Glutamatergic neuron (in vitro differentiated cells): ENCODE measurements at places on chromosomes 16 and 17. TPM values are rescaled to one million over a fixed set of nuclear protein-coding genes. Genes with fewer than 3 reads are reported as not detected.

TMEM114 gene
- total RNA-seq: not detected

ZNF287 gene
- 17.4 TPM for total RNA-seq

FBXW10 gene
- total RNA-seq: not detected

TEKT5 gene
- not detected for total RNA-seq

NPTX1 gene
- 18.1 TPM for total RNA-seq

C17orf107 gene
- 11.1 TPM for total RNA-seq

TAT gene
- not detected for total RNA-seq

CBX4 gene
- total RNA-seq: 19.3 TPM

MIF4GD gene
- 12.8 TPM for total RNA-seq

DYNLRB2 gene
- total RNA-seq: not detected

ZDHHC1 gene
- total RNA-seq: 4.6 TPM

MYH3 gene
- 2.1 TPM for total RNA-seq

VAT1 gene
- 413 TPM for total RNA-seq

SCGB1C2 gene
- total RNA-seq: not detected

GRCh38 chr17:67518876-67519275, 141.8 kb downstream of the PITPNC1 start:
- H3K27me3 ChIP-seq: peaks cover 4% of the 10 kb centered on the region
- H3K27ac ChIP-seq: no peak overlapping the region
- DNase-seq: no peak
- H3K4me1 ChIP-seq: peaks cover 33% of the 10 kb centered on the region
- H3K36me3 ChIP-seq: peaks cover 8% of the 10 kb centered on the region

GRCh38 chr17:38572669-38573365, 32.9 kb downstream of the SRCIN1 start:
- H3K27me3 ChIP-seq: peaks cover 56% of the 10 kb centered on the region
- no peak overlapping the region for H3K27ac ChIP-seq
- H3K4me1 ChIP-seq: peaks cover 23% of the 10 kb centered on the region
- H3K36me3 ChIP-seq: peaks cover 17% of the 10 kb centered on the region
- H3K4me3 ChIP-seq: peak overlapping the region; percentile 68

DNA sequence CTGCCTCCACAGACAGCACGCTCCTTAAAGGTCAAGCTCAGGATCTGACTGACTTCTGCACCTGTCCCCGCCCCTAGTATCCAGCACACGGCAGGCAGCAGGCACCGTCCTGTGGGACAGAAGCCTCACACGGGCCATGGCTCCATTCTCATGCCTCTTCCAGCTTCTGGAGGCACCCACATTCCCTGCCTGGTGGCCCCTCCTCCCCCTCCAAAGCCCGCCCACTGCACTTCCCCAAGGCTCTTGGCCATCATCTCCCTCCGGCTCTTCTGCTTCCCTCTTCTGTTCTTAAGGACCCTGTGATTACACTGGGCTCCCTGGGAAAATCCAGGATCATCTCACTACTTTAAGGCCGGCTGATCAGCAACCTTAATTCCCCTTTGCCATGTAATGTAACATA, 3.5 kb downstream of the CANT1 start:
- H3K27ac ChIP-seq: no peak overlapping the region
- no peak for DNase-seq
- H3K36me3 ChIP-seq: peaks cover 4% of the 10 kb centered on the region

GRCh38 chr16:5007256-5007655, 26.5 kb downstream of the NAGPA start:
- DNase-seq: no peak
- no peak overlapping the region for H3K4me3 ChIP-seq
- peaks cover 5% of the 10 kb centered on the region for H3K27me3 ChIP-seq
- H3K36me3 ChIP-seq: no peaks in the 10 kb centered on the region
- H3K4me1 ChIP-seq: no peaks in the 10 kb centered on the region
- H3K27ac ChIP-seq: no peak overlapping the region

GRCh38 chr16:69406780-69407331, 17.6 kb upstream of the CYB5B start:
- H3K36me3 ChIP-seq: no peaks in the 10 kb centered on the region
- peaks cover 4% of the 10 kb centered on the region for H3K4me1 ChIP-seq
- H3K27me3 ChIP-seq: peaks cover 2% of the 10 kb centered on the region
- no peak for DNase-seq

DNA sequence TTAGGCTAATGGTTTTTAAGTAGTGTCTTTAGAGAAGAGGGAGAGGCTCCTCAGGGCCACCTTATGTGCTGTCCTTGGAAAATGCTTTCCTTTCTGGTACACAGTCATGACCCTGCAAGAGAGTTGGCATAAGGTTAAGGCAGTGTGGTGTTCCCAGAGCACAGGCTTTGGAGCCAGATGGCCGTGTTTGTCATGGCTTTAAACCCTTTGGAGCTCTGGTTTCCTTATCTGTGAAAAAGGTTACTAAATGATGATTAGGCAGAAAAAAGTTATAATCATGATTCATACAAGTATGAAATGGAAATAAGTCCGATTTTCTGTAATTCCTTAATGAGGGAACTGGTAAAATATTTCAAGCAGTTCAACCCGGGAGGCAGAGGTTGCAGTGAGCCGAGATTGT, 13.2 kb downstream of the UTP4 start:
- peaks cover 33% of the 10 kb centered on the region for H3K4me1 ChIP-seq
- H3K27ac ChIP-seq: peak overlapping the region; percentile 91
- no peak for DNase-seq
- H3K36me3 ChIP-seq: peaks cover 4% of the 10 kb centered on the region
- H3K27me3 ChIP-seq: peaks cover 5% of the 10 kb centered on the region

GRCh38 chr17:62761884-62762283, 46.2 kb downstream of the MARCHF10 start:
- DNase-seq: peak; percentile 38

- no peaks in the 10 kb centered on the region for H3K36me3 ChIP-seq
- no peaks in the 10 kb centered on the region for H3K4me1 ChIP-seq
- H3K4me3 ChIP-seq: no peak overlapping the region
- DNase-seq: no peak
- H3K27ac ChIP-seq: no peak overlapping the region
- peaks cover 2% of the 10 kb centered on the region for H3K27me3 ChIP-seq
Observed at GRCh38 chr16:23466162-23466885, 13.3 kb upstream of the COG7 start.

DNA sequence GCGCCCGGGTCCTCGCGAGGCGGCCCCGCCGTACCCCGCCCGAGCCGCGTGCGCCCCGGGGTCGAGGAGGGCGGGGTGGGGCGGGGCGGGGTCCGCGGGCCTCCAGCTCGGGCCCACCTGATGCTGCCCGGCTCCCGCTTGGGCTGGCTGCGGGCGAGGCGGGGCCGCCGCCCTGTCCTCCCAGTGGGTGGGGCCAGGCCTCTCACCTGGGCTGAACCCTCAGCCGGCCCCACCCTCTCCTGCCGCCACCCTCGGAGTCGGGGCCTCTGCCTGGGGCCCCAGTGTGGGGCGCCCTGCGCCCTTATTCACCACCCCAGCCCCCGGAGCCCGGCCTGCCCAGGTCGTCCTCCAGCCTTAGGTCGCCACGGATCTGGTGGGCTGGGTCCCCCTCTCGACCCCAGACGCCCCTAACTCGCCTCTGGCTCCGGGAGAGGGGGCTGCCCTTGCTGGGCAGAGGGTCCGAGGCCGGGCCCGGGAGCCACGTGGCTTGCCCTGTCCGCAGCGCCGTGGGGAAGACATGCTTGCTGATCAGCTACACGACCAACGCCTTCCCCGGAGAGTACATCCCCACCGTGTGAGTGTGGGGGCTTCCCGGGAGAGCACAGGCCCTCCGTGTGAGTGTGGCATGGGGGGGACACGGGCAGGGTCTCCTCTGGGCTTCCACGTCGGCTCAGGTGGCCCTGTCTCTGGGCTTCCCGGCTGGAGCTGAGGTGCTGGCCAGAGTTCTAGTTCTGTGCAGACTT, 578 bp downstream of the RAC3 start:
- H3K27me3 ChIP-seq: peaks cover 6% of the 10 kb centered on the region
- no peaks in the 10 kb centered on the region for H3K36me3 ChIP-seq
- no peak overlapping the region for H3K27ac ChIP-seq
- DNase-seq: no peak

GRCh38 chr16:82432261-82432660, 194.5 kb upstream of the CDH13 start:
- DNase-seq: no peak
- no peaks in the 10 kb centered on the region for H3K27me3 ChIP-seq
- no peak overlapping the region for H3K27ac ChIP-seq
- H3K4me1 ChIP-seq: no peaks in the 10 kb centered on the region
- H3K36me3 ChIP-seq: no peaks in the 10 kb centered on the region

- no peak overlapping the region for H3K27ac ChIP-seq
- H3K36me3 ChIP-seq: peaks cover 8% of the 10 kb centered on the region
- no peak for DNase-seq
- H3K4me1 ChIP-seq: no peaks in the 10 kb centered on the region
Observed at GRCh38 chr17:60501589-60501988, 24.5 kb downstream of the APPBP2 start.

- H3K4me1 ChIP-seq: peaks cover 17% of the 10 kb centered on the region
- H3K4me3 ChIP-seq: peak overlapping the region; percentile 52
Observed at GRCh38 chr17:28384281-28385036, 13.0 kb downstream of the SARM1 start.

GRCh38 chr17:80891397-80892018, 100.1 kb upstream of the CHMP6 start:
- H3K4me1 ChIP-seq: peaks cover 28% of the 10 kb centered on the region
- DNase-seq: no peak
- H3K27ac ChIP-seq: peak overlapping the region; percentile 15
- H3K4me3 ChIP-seq: no peak overlapping the region

DNA sequence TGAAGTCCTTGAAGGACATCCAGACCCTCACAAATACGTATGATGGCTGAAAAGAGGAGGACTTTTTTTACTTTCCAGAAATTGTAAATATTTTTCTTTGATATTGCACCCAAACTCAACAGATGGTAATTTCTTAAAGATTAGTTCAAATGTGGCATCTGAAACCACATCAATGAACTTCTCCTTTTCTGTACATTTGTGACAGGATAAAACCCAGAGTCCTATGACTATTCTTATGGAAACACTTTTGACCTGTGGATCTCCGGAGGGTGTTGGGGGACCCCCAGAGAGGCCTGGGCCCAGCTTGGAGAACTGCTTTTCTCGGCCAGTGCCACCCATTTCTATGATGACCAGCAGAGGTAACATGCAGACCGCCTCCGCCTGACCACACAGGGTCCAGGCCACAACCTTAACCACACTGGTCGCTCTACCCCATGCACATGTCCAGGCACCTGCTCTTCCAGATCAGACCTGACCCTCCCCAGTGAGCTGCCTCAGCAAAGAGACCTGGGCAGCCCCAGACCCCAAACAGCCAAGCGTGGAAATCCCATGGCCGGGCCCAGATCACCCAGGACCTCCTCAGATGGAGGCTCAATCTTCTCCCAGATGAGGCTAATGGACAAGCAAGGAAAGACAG, 22.7 kb downstream of the RPH3AL start:
- H3K4me1 ChIP-seq: peaks cover 30% of the 10 kb centered on the region
- H3K27me3 ChIP-seq: peaks cover 3% of the 10 kb centered on the region
- H3K36me3 ChIP-seq: no peaks in the 10 kb centered on the region
- H3K4me3 ChIP-seq: no peak overlapping the region

- H3K27me3 ChIP-seq: no peaks in the 10 kb centered on the region
- DNase-seq: no peak
- H3K36me3 ChIP-seq: peaks cover 7% of the 10 kb centered on the region
- H3K27ac ChIP-seq: no peak overlapping the region
- H3K4me1 ChIP-seq: no peaks in the 10 kb centered on the region
- no peak overlapping the region for H3K4me3 ChIP-seq
Observed at GRCh38 chr17:19727501-19728078, 11.2 kb upstream of the SLC47A2 start.

DNA sequence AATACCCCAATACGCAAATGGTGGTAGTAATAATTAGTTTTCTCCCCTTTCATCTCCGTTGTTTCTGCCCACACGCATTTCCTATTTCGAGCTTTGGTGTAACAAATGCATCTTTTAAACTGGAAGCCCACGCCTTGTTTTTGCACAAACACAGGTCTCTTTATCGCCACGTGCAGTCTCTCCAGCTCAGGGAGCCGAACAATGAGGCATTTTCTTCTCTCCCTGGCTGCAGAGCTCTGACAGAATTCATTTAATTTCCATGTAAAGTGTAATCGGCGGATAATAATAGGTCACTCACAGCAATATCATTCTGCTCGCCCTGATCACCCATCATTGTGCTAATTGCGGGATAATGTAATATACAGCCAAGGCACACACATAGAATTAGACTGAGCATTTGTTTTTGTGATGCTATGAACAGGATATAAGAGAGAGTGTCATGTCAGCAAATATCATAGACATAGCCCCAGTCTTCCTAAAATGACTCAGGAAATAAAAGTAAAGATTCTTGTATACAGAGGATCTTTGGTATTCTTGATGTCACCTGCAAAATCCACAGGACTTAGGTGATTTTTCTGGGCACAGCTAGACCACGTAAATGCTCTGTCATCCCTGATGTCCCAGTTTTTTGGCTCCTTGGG, 452.6 kb upstream of the CDH11 start:
- peaks cover 7% of the 10 kb centered on the region for H3K27me3 ChIP-seq
- H3K4me3 ChIP-seq: no peak overlapping the region
- H3K27ac ChIP-seq: no peak overlapping the region
- peaks cover 11% of the 10 kb centered on the region for H3K36me3 ChIP-seq

GRCh38 chr17:68352041-68352440, 60.7 kb downstream of the ARSG start:
- H3K27ac ChIP-seq: no peak overlapping the region
- H3K36me3 ChIP-seq: no peaks in the 10 kb centered on the region
- H3K27me3 ChIP-seq: no peaks in the 10 kb centered on the region
- H3K4me1 ChIP-seq: no peaks in the 10 kb centered on the region

DNA sequence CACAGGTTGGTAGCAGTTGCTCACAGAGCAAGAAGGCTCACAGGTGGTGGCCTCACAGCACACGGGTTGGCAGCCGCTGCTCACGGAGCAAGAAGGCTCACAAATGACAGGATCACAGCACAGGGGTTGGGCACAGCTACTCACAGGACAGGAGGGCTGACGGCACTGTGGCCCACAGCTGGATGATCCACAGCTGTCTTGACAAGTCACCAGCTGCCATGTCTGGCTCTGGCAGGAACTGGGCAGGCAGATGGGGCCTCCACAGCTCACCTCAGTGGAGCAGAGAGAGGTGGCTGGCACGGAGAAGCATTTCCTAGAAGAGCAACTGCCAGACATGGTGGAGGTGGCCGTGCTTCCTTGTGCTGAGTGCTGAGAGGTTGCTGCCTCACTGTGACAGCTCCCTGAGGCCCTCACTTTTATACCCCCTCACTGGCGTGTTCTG, at the start of gene KRTAP16-1:
TSS of gene KRTAP16-1 (minus strand) at position 392 of the 442 bp plus-strand sequence. CDS start at position 336, 56 bp downstream.
- peaks cover 8% of the 10 kb centered on the region for H3K4me1 ChIP-seq
- no peak within 1 kb of the TSS for H3K4me3 ChIP-seq

DNA sequence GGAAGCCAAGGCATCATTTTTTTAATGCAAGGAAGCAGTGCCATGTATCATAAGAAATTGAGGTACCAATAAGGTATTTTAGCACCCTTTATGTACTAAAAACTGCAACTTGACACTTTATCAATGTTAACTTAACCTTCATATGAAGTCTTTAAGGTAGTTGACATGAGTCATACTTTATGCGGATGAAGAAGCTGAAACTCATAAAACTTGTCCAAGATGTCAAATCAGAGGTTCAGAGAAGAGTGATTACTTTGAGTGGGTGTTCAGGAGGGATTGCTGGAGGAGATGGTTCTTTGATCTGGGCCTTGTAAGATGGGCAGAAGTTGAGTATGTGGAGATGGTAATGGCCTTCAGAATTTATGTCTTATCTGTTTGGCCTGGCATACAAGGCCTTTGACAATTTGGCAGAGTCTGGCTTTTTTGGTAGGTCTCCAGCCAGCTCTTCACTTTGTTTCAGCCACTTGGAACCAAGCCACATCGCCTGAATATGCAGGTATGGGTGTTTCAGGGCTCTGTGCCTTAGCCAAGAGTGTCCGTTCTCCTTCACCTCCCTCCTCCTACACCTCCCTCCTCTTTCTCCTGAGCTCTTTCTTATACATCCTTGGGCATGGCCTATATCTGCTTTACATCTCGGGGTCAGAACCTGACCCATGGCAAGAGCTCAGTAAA, 23.7 kb downstream of the YPEL2 start:
- no peaks in the 10 kb centered on the region for H3K36me3 ChIP-seq
- H3K27ac ChIP-seq: peak overlapping the region; percentile 46
- H3K4me1 ChIP-seq: peaks cover 32% of the 10 kb centered on the region
- no peak overlapping the region for H3K4me3 ChIP-seq
- H3K27me3 ChIP-seq: peaks cover 2% of the 10 kb centered on the region
